ENCODE measurements at places on chromosomes 6 and 20.

- DNase-seq: no peak
Measured at GRCh38 chr6:3797231-3798054, 45.9 kb upstream of the PXDC1 start.

DNA sequence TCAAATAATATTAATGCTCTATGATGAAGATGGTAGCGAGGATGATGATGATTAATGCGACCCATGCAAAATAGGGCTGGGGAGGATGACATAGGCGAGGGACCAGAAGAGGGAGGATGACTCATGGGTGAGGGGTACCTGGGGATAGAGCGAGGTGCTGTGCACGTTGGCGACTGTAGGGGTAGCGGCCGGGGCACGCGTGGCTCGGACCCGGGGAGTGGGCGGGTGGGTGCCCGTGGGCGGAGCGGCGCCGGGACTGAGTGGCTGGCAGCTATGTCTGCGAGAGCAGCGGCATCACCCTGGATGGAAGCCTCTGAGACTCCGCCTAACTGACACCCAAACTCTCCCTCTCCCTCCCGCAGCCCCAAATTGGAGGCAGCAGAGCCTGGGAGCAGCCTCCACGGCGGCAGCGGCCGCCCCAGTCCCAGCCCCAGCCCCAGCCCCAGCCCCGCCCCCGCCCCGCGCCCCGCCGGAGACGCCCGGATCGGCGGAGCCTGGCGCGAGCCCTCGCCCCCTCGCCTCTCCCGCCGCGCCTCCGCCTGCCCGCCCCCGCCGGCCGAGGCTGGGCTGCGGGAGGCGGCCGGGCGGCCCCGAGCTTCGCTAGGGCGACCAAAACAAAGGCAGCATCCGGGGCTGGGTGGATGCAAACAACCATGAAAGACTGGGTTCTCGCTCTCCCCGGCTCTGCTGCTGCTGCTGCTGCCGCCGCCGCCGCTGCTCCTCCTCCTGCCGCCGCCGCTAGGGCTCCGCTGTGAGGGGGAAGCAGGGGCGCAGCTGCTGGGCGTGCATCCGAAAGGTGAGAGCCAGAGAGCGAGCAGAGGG, at the start of gene RIMS1:
TSS of gene RIMS1 (plus strand) at position 367 of the 822 bp plus-strand sequence. CDS start 474 bp downstream, outside the sequence.
- no peak for DNase-seq

GRCh38 chr20:31790401-31790800, 28.8 kb upstream of the MYLK2 start:
- DNase-seq: no peak

- no peak for DNase-seq
Measured at GRCh38 chr6:28003661-28004060, 46.6 kb downstream of the OR2B6 start.

GRCh38 chr20:47396762-47397476, 40.4 kb upstream of the ZMYND8 start:
- DNase-seq: no peak

DNA sequence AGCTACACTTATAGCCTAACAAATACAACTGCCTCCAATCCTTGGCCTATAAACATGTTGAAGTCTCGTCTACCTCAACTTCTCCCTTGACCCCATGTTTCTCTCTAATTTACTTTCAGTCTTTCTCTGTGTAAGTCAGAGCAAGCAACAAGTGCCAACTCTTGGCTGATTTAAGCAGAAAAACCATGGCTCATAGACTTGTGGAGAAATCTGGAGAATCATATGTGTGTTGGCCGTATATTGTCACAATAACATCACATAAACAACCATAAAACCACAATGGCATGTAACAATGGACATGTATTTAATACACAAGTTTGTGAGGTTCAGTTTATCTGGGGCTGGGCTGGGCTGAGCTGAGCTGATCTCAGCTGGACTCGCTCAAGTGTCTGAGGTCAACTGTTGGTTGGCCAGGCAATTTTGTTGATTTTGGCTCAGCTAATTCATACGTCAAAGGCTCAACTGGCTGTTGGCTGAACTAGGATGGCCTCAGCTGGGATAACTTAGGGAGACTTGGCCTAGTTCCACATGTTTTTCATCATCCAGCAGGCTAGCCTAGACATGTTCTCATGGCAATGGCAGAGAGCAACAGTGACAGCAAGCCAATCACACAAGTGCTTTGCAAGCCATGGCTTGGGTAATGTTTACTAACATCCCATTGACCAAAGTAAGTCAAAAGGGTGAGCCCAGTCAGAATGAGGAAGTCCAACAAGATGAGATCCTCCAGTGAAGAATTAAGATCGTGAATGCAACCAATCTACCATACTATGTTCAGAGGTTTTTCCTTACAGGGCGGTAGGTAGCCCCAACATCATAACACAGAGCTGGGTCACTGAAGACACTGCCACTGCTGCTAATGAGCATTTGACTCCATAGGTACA, 12.9 kb upstream of the TBC1D22B start:
- no peak for DNase-seq

DNA sequence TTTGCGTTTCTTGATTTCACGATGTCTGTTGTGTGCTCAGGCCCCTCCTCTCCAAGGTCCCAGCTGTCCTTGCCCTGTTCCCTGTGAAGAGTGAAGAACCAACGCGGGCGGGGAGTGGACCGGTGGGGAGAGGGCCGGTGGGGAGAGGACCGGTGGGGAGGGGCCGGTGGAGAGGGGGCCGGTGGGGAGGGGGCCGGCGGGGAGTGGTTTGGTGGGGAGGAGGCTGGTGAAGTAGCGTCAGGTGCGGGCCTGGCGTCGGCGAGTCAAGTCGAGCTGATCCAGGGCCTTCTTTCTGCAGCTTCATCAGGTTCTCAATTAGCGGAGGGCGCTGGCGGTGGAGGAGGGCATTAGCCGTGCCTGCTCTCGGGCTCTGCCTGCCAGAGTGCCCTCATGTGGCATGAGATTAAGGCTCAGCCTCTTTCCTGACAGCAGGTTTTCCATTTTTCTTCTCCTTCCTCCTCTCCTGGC, 21.2 kb upstream of the BHLHE23 start:
- DNase-seq: no peak

- no peak for DNase-seq
Measured at GRCh38 chr6:3296078-3296477, 37.3 kb downstream of the PSMG4 start.

DNA sequence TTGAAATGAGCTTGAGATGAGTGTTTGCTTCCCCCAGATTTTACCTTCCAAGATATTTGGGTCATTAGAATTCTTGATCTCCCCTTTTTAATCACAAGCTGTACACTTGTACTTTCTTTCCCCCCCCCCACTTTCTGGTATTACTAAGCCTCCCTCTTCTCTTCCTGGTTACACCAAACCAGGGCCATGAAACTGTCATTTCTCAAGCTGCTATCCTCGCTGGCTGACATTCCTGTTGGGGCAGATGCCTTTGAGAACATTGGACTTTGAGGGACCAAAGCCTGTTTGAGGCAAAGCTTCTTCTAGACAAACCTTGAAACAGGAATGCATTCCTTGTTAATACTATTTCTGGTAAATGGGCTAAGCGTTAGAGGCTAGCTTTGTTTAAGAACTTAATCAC, 32.3 kb upstream of the MAP3K7 start:
- DNase-seq: no peak

DNA sequence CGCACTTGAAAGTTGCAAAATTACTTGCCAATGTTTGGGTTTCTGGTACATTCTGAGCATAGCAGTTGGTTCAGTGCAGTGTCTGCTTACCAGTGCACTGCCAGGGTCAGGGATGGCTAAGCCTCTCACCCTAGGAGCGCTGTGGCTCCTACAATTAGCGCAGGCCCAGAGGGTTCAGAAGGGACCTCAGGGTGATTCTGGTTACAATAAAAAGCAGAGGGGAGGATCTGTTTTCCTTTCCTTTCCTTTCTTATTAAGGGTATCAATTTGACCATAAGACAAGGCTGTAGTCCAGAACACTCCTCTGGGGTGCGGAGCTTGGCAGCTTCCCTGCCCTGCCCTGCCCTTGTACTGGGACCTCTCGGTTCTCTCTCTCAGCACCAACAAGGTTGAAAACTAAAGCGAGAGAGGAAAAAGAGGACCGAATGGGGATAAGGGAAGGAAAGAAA, 2.6 kb downstream of the MAFB start:
- DNase-seq: no peak

GRCh38 chr6:9126878-9127560, 691.7 kb upstream of the SLC35B3 start:
- no peak for DNase-seq

GRCh38 chr20:18440403-18440802, 26.4 kb downstream of the DZANK1 start:
- DNase-seq: no peak

DNA sequence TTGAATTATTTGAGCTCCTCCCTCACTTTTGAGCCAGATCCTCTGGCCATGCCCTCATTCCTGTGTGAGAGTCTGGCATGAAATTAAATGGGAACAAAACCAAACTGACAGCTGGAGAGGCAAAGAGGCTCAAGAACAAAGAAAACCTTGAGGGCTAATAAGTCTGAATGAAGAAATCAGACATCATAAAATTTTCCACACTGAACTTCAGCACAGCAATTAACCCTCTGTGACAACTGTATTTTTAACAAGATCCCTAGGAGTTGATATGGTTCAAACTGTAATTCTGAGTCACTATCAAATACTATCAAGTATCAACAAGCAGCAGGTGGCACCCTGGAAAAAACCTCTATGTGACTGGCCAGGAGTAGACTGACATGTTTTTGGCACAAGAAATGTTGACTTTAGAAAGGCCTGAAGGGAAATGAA, 109.4 kb upstream of the EMILIN3 start:
- DNase-seq: no peak

DNA sequence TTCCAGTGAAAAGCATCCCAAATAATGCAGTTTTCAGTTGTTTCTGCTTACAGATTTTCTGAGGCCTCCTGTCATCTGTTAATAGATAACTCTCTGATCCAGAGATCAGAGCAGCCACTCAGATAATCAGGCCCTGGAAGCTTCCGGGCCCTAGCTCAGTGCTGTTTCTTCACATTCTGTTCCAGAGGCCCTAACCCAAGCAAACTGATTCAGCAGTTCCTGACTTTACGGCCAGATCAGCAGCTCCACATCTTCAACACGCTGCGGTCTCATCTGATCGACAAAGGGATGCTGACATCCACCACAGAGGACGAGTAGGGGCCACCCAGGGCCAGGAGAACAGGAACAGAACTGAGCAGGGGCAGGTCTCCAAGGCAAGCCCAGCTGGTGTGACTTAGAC, 63.1 kb downstream of the CDS2 start:
- DNase-seq: no peak

DNA sequence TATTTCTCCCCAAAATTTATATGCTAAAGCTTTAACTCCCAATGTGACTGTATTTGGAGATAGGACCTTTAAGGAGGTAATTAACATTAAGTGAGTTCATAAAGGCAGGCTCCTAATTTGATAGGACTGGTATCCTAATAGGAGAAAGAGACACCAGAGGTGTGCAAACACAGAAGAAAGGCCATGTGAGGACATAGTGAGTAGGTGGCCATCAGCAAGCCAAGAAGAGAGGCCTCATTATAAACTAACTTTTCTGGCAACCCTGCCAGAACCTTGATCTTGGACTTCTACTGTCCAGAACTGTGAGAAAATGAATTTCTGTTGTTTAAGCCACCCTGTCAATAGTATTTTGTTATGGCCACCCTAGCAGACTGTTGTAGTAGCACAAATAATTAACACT, 177.9 kb upstream of the FUT9 start:
- DNase-seq: no peak

DNA sequence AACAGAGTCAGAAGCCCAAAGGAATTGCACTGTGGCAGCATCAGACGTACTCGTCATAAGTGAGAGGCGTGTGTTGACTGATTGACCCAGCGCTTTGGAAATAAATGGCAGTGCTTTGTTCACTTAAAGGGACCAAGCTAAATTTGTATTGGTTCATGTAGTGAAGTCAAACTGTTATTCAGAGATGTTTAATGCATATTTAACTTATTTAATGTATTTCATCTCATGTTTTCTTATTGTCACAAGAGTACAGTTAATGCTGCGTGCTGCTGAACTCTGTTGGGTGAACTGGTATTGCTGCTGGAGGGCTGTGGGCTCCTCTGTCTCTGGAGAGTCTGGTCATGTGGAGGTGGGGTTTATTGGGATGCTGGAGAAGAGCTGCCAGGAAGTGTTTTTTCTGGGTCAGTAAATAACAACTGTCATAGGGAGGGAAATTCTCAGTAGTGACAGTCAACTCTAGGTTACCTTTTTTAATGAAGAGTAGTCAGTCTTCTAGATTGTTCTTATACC, 55.8 kb downstream of the VAPB start:
- no peak for DNase-seq

GRCh38 chr6:152416652-152417051, 220.5 kb downstream of the SYNE1 start:
- DNase-seq: no peak

GRCh38 chr6:161152527-161152862, 121.4 kb downstream of the AGPAT4 start:
- DNase-seq: no peak

DNA sequence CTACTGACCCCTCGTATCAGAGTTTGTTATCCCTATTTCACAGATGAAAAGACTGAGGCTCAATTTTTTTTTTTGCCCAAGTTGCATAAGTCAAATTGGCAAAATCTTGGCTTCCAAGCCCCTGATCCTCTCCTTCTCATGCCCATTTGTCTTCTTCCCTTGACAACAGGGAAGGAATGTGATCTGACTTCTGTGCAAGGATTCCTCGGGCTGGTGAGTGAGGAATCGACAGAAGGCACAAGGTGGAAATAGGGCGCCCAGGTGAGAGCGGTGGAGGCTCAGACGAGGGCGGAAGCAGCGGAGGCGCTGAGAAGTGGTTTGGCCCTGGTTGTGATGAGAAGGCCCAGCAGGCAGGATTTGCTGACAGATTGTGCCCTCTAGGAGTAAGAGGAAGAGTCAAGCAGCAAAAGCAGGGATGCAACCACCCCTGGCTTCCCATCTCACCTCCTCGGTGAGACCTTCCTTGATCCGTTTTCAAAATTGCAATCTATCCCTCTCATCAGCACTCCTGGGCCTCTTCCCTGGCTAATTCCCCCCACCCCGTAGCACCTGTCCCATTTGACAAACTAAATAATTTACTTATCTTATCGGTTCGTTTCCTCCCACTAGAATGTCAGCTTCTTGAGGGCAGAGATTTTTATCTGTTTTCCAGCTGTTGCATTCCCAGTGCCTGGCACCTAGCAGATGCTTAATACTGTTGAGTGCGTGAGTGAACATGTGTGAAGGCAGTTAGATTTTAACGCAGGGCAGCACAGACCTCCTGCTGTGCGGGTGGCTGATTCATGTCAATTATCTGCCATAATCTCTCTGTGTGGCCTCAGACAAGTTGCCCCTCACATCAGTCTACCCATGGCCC, 3.7 kb upstream of the SIRPA start:
- no peak for DNase-seq

GRCh38 chr6:68868646-68869045, 233.6 kb downstream of the ADGRB3 start:
- no peak for DNase-seq
